Stimulated activated CD8-positive, alpha-beta memory T cell treated with anti-CD3 and anti-CD28 coated beads, Interleukin-7, amount 100 ng/mL, for 48 hours (primary cell): ENCODE measurements at places on chromosomes 11 and 22.

DNA sequence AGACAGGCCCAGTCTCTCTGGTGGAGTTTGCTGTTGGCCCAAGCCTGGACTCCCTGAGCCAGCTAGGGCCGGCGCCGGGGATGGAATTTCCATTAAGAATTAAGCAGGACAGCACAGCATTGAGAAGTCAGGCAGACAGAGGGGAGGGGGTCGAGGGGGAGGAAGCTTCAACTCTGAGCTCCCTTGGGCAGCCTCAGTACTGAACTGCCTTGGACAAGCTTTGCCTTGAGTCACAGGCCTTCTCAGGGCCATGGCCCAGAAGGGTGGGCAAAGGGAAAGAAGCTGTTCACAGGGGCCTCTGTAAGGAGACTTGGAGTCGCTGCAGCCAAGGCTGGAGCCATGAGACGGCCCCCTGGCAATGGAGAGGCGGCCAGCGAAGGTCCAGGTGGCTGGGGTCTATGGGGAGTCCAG lies 2.6 kb upstream of the INSC start:
- no peak for DNase-seq

GRCh38 chr11:102810950-102811660 lies 13.1 kb upstream of the MMP1 start:
- no peak for DNase-seq

GRCh38 chr11:120186774-120187591 lies 23.8 kb upstream of the OAF start:
- no peak for DNase-seq

GRCh38 chr22:17077255-17077654 lies 7.5 kb upstream of the IL17RA start:
- DNase-seq: no peak

GRCh38 chr22:28674121-28674563 lies 5.5 kb downstream of the TTC28 start:
- DNase-seq: no peak

DNA sequence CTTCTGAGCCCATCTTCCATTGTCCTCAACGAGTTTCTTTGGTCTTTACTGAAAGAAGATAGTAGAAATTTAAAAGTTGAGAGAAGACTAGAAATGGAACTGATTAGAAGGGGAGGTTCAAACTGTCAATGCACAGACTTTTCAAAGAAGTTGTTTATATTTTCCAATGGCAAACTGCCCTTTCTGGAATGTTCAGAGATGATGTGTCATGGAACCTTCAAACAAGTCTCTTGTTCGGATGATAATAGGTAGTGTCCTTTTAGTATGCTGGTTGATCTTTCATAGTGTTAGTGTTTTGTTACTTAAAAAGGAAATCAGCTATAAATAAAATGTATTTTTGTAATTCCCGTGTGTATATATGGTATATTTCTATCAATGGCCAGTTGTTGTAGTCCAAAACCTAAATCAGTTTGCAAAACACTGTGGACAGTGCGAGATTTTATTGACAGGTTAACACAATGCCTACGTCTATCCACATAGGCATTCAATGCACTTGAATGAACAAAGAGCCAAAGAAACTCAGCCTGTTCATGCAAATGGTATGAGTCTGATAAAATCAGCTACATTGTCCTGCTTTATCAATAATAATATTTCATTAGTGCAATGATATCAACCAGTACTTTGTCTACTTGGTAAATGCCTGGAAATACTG lies 30.9 kb downstream of the C11orf91 start:
- DNase-seq: no peak

DNA sequence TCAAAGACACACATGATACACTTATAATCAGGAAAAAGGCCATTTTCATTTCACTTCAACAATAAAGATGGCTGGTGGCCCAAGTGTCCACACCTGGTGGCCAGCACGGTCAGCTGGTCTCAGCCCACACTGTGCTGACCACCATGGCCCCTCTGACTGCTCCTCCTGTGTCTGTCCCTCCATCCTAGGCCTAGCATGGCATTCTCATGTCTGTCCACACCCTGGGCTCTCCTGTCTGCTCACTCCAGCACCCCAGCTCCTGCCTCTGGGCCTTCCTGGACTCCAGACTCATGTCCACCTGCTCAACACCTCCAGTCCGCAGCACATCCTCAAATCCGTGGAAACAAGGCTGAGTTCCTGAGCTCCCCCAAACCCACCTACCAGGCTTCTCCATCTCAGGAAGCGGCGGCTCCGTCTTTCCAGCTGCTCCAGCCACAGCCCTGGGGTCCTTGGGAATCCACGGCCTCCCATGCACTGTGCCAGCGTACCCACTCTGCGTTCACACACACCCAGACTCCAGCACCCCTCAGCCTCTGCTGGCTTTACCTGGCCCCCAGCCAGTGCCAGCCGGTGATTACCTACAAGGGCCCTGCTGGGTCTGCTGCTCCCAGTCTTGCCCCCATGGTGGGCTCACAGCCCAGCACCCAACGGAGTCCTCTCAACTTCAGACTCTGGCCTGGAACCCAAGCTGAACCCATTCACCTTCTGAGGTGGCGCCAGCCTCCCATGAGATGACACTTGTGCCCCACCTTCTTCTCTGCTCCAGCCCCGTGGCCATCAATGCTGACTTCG lies 13.9 kb downstream of the SIRT3 start:
- no peak for DNase-seq

GRCh38 chr22:44197271-44197670 lies 16.5 kb downstream of the PARVG start:
- DNase-seq: no peak

GRCh38 chr11:17257196-17257595 lies 19.3 kb upstream of the NUCB2 start:
- no peak for DNase-seq

DNA sequence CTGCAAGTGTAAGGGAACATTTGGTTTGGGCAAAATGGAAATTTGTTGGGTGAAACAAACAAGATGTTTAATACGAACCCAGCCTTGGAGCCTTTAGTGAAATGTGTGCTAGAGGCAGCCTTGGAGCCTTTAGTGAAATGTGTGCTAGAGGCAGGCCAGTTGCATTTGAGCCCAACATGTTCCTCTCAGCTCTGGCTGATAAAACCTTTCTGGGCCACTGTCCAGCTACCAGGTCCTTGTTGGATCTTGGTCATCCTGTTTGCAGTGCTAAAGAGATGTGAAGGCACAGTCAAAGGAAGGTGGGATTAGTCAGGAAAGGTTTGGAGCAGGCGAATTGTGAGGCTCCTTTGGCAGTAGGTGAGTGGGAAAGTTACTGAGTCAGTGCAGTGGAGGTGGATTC lies 48.9 kb downstream of the CEP164 start:
- DNase-seq: no peak

- DNase-seq: no peak
Observed at GRCh38 chr22:44133161-44133560, 47.6 kb upstream of the PARVG start.

DNA sequence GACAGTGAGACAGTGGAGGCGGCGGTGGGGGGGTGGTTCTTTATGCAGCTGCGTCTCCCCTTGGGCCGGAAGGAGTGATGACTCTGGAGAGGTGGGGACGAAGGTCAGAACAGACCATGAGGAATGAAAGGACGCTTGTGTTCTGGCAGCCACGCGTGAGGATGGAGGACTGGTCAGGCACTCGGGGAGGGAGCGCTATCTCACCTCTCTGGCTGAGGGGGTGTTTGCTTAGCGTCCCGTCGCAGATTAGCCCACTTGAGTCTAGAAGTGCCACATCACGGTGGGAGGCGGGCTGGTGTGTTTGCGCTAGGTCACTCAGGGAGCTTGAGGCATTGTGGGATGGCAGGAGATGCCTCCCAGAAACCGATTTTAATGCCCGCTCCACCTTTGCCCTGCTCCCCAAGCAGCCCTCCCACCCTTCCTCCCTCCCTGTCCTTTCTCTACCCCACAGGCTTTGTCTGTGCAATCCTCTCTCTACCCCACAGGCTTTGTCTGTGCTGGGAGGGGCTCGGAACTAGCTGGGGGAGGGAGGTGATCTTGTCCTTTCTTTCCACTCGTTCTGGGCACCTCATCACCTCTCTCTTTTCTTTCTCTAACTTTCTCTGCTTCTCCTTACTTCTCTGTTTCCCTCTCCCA lies 97.8 kb downstream of the PKNOX2 start:
- DNase-seq: no peak

GRCh38 chr11:14584595-14584994 lies 59.0 kb upstream of the PDE3B start:
- DNase-seq: no peak

- DNase-seq: no peak
Observed at GRCh38 chr22:20630873-20631617, 123.6 kb downstream of the MED15 start.

DNA sequence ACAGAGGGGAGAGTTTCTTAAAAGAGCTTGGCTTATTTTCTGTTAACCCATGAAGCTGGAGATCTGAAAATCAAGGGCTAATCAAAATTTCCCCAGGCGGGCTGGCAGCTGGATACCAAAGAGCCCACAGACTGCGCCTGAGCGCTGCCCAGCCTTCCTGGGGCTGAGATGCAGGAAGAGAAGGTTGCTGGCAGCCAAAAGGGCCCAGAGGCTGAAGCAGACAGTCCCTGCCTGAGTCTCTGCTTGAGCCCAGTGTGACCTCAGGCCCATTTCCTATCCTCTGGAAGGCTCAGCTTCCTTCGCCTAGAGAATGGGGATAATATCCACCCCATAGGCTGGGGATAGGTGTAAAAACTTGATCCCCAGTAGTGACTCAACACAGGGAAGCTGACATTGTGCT lies 49.1 kb downstream of the ARRB1 start:
- no peak for DNase-seq

DNA sequence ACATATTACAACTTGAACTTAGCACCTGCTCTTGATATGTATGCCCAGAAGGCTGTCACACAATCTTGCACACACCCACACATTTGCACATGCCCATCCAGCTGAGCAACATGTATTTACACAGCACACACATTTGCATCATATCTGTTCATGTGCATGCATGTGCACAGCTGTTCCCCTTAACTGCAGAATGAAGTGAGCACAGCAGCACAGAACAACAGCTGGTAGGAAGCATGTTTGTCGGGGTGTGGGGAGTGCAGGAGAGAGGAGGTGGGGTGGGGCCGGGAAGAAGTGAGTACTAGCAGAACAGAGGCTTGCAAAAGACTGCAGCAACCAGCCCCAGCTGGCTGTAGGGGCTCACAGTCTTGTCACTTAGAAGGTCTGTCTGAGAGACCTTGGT lies 296.5 kb downstream of the KIRREL3 start:
- no peak for DNase-seq

DNA sequence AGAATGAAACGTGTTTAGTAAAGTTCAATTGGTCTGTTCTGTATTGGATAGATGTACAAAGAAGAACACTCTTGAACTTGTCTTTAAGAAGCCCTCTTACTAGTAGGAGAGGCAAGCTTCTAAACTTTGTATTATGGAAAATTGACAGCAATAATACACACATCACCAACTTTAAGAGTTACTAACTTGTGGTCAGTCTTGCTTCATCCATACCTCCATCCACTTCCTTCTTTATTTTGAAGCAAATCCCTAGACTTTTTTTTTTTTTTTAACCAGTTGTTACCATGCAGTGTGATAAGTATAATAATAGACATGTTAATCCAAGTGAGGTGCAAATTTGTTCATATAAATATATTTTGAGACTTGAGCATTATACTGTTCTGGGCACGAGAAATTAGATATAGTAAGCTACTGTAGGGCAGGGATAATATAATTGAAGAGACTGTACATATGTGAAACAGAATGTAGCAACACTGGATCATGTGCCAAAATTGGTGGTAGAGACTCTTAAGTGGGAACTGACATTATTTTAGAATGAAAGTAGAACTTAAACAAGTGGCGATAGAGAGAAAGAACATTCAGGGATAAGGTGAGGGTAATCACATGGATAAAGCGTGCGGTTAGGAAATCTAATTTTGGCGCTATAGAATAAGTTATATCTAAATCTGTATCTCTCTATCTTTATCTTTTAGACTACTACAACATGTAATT lies 6.5 kb downstream of the FAR1 start:
- DNase-seq: no peak

- DNase-seq: no peak
Observed at GRCh38 chr11:111549196-111549868, 8.8 kb downstream of the LAYN start.

DNA sequence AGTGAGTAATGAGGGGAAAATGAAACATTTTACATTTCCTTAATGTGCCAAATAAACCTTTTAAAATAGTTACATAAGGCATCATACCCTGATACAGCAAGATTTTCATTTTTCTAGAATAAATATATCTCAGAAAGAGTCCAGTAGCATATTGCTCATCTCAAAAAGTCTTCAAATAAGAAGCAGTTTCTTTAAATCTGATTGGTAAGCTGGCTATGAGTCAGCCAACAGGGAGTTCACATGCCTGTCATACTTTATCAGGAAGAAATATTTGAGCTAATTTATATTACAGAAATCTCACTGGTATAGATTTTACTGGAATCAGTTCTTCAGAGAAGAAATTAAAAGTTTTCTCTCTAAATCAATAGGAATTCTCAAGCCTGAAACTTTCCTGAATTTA lies 258.1 kb downstream of the C11orf87 start:
- DNase-seq: no peak

DNA sequence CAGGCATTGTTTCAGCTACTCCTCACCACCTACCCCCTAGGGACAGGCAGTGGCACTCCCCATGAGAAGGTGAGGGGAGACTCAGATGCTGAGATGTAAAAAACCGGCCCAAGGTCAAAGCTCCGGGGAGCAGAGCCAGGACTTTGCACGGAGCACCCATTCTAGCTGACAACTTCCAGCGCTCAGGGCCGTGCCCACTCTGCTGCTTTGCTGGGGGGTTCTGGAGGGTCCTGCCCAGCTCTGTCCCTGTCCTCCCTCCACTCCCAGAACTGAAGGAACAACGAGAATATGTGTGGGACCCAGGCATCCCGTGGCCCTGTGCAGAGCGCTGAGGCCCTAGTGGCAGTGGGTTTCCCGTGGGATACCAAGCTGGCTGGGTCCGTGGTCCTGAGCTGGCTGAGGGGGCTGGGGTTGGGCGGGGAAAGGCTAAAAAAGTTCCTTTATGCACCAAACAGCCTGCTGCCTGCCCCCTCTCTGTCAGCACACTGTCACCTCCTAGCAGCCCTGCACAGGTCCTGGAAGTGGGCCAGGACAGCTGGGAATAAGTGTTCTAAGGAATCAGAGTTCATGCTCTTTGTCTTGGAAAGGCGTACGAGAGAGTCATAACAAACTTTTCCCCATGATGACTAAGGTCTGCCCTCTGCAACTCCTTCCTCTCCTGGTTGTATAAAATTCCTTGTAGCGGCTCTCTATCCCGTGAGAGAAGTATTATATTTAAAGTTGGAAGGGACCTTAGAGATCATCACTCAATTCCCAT lies 1.9 kb downstream of the MS4A10 start:
- DNase-seq: no peak

- no peak for DNase-seq
Observed at GRCh38 chr11:44574610-44575287, 9.3 kb downstream of the CD82 start.
